ENCODE measurements at places on chromosomes 2 and 18.
A peak's percentile ranks its signal among the peaks of the same experiment; 100 is the strongest.

DNA sequence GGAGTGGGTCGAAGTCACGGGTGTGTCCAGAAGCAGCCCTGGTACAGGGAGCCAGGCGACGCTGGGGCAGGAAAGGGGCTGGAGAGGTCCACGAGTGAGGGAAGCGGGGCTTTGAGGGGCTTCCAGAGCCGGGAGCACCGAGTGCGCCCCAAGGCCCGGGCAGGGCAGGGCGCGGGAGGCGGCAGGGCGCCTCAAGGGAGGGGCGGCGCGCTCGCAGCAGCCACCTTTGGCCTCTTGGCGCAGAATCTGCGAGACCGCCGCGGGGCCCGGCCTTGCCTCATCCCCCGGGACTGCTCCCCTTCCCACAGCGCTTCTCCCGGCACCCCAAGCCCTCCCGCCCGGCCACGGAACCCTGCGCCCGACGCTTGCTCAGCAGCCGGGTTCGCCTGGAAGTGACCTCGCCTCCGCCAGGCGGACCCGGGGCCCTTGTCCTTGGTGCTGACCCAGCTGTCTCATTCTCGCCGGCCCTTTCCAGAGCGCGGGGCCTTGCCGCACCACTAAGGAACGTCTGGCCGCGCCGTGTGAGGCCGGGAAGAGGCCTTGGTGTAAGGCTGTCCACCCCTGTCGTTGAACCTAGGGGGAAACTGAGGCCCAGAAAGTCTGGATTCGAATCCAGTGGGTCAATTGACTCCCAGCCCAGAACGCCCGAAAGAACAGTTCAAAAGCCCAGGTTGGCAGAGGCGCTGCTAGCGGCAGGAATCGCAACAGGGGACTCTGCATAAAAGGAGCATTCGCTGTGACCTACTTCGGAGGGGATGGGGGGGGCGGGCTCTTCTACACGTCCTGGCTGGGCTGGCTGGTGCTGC, 584 bp upstream of the DNER start:
- no peak for DNase-seq

- DNase-seq, result no peak
Measured at GRCh38 chr2:99825630-99826029, 316.8 kb downstream of the AFF3 start.

DNA sequence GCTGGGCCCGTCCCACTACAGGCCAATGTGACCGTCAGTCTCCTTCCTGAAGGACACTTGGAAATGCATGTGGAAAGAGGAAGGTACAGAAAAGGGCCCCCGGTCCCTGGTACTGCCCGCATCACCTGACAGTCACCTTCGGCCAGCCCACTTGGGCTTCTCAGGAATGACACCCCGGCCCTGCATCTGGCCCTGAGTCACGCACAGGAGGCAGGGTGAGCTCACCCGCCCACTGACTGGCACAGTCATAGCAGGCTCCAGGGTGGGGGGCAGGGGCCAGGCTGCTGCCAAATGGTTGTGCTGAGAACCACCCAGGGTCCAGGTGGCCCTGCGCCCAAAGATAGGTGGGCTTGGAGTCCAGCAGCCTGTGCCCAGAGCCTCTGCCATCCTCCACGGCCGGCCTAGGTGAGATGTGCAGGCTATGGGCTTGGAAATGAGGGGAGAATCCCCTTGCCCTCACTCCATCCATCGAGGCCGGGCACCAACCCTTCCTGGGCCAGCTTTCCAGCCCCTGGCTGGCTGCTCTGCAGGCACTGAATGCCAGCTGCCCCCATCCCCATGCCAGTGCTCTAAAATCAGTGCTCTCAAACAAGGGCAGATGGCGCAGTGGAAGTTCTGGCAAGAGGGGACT, 14.1 kb downstream of the EMX1 start:
- no peak for DNase-seq

GRCh38 chr18:55592572-55592971, 4.6 kb upstream of the TCF4 start:
- no peak for DNase-seq

GRCh38 chr18:35441857-35442595, 55.7 kb downstream of the INO80C start:
- no peak for DNase-seq

- no peak for DNase-seq
Measured at GRCh38 chr2:20073460-20073859, 22.0 kb upstream of the LAPTM4A start.

DNA sequence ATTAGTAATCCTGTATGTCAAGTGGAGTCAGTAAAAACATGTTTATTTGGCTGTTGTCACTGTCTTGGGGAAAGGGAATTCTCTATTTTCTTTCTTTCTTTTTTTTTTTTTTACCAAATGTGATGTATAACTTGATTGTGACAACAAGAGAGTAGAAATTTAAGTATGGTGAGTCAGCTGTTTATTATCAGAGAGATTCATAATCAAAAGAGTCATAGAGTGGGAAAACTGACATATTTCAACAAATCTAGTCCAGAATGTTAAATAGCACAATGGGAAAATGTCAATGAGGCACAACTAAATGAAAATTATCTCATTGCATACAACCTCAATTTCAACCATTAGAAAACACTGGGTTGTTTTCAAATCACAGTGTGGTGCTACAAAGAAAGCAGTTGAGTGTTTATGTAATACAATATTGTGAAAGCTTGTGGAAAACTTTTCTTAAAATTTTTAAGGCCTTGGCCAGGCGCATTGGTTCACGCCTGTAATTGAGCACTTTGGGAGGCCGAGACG, 111.9 kb upstream of the DTNA start:
- no peak for DNase-seq

- no peak for DNase-seq
Measured at GRCh38 chr2:174247474-174248186, 702 bp downstream of the OLA1 start.

DNA sequence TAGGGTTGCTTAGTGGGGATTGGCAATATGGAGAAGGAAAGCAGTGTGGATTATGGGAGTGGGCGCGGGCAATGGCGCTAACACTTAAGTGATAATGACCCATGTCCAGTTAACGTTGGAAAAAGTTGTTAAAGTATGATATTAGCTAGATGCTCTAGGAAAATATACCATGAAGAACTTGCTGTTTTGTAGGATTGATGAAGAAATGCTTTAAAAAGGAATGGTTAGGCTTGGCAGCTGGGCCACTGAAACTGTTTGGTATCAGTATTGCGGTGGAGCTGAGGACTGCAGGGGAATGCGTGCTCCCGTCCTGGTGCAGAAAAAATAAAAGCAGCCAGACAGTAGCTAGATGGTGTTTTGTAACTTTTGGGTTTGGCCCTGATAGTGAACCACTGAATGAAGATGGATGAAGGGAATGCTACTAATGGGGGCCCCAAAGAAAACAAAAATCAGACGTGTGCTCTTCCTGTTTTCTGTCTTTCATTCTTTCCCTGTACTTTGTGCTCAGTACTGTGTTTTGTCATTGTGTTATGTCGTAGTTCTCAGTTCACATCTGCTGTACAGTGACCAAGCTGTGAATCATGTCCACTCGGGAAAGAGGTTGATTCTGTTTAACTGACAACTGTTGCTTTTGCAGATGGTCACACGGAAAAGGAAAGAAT, 999 bp downstream of the INSIG2 start:
- no peak for DNase-seq

DNA sequence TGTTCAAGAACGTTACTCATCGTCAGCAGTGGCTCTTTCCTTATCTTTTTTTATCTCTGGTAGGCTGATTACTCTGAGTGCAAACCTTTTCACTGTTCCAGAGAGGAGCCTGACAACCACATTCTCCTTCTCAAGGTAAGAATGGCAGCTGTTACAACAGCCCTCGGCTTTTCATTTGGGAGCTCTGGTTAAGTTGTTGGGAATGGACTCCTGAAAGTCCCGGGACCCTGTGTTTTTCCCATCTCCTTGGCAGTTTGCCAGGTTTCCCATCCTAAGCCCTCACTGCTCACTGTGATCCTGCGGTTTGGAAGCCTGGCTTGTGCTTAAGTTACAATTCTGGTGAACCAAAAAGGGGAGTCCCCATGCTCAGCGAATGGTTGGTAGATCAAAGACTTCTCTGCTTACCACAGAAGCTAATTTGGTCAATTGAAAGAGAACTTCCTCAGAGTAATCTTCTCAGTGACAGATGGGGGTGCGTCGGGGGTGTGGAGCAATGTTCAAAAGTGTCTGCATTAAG, 122.3 kb downstream of the LYPD6B start:
- DNase-seq, result no peak

- DNase-seq, result peak; percentile 49
Measured at GRCh38 chr2:186349508-186349907, 136.6 kb upstream of the ZC3H15 start.

- DNase-seq, result no peak
Measured at GRCh38 chr18:45802814-45803492, 22.5 kb upstream of the SIGLEC15 start.

DNA sequence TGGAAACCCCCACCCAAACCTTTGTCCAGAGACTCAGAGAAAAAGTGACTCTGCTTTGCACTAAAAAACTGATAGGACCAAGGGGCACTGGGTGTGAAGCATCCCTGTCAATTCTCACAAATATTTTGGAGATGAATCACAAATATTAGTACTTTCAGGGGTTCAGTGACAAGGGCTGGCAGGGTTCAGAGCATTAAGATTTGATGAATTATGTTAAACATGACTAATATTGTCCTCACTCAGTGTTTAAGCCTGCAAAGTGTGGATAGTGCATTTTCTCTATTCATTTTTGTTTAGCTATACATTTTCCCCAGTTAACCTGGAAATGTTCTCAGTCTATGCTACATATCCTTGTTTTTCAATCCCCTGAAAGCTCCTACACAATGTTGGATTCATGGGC, 65.3 kb upstream of the CCDC68 start:
- no peak for DNase-seq

DNA sequence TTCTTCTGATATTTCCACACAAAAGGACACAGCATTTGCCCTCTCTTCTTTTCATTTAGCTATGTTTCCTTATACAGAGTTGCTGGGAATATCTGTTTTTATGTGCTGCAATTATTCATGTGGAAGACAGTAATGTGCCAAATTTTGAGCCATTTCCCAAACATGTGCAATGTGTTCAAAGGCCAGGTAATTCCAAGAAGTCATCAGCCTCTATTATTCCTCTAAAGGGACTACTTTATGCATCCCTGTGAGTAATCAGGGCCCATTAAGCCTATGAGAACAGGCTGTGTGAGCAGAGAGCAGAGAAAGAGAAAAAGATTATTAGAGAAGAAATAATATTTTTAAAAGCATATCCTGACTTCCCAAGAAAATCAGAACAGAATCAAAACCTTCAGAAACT, 107.6 kb upstream of the OSR1 start:
- no peak for DNase-seq

GRCh38 chr2:179591690-179592089, 269.7 kb downstream of the ZNF385B start:
- no peak for DNase-seq

DNA sequence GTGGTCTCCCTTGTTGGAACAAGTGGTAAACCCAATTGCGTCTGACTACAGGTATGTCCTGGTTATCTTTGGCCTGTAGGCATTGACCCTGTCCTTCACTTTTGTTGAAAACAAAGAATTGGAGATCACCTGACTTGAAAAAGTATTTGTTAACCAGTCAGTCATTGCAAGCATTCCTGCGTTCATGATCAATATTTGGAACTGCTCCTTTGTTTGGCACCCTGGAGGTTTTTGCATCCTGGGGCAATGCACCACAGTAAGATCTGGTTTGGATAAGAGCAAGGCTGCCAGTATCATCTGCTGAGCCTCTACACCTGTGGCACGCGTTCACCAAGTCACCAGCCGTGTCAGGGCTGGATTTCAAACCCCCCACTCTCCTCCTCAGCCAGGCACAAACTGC, 115.7 kb downstream of the DNAH6 start:
- no peak for DNase-seq

GRCh38 chr2:38108907-38109731, 33.2 kb upstream of the CYP1B1 start:
- no peak for DNase-seq
